Stimulated activated CD8-positive, alpha-beta memory T cell treated with anti-CD3 and anti-CD28 coated beads, Interleukin-4, amount 100 ng/mL, for 4 hours (primary cell): ENCODE measurements at places on chromosomes 12 and 14.

- DNase-seq = no peak
Observed at GRCh38 chr12:43665091-43665490, 93.5 kb downstream of the PUS7L start.

- DNase-seq = no peak
Observed at GRCh38 chr14:43692706-43693105, 814.4 kb downstream of the FSCB start.

- DNase-seq = no peak
Observed at GRCh38 chr12:65720136-65721130, 103.8 kb upstream of the HMGA2 start.

DNA sequence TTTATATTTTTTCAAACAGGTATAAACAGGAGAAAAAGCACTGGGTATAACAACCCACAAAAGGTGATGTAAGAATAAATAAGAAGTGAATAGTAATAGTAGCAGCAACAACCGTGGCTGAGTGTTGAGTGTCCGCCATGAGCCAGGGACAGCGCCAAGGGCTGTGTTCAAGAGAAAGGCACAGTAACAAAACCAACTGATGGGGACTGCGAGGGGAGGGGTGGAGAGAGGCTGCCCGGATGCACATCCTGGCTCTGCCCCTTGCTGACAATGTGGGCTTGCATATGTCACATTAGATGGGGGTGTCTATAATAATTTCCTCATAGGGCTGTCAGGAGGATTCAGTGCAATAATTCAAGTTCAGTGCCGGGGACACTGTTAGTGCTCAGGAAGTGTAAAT, 912.4 kb downstream of the VRK1 start:
- DNase-seq = no peak

DNA sequence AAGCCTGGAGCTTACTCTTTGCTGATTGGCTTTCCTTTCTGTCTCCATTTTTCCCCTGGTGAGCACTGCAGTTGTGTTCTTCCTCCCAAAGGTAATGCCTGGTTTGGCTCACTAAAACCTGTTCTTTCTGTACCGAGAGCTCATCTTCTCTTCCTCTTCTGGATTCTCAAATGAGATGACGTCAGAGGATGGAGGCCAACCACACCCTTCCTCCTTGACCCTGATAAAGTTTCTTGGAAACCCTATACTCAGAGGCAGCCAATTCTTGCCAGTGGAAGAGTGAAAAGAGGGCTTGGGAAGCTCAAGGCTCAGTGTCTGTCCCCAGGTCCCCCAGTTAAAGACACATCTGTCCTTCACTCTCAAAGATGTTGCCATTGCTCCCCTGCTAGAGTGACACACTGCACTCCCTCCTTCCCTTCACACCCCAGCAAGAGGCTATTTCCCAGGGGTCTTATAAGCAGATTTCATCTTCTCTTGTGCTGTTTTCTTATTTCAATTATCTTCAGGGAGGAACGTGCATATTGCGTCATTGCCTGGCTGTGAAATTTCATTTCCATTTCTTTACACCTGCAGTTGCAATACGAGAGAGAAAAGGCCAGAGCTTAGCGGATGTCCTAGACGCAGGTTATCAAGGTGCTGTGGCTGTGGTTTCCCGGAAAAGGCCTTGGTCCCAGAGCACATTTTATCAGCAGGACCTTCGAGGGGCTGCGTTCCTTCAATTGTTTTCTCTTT, 27.3 kb downstream of the NTF3 start:
- DNase-seq = no peak

GRCh38 chr14:35362450-35362849, 42.1 kb downstream of the NFKBIA start:
- DNase-seq = no peak

GRCh38 chr12:77372026-77372425, 306.7 kb upstream of the E2F7 start:
- no peak for DNase-seq

- no peak for DNase-seq
Observed at GRCh38 chr12:25623816-25624215, 70.7 kb upstream of the LMNTD1 start.

- no peak for DNase-seq
Observed at GRCh38 chr12:70317781-70318180, 48.3 kb upstream of the KCNMB4 start.

DNA sequence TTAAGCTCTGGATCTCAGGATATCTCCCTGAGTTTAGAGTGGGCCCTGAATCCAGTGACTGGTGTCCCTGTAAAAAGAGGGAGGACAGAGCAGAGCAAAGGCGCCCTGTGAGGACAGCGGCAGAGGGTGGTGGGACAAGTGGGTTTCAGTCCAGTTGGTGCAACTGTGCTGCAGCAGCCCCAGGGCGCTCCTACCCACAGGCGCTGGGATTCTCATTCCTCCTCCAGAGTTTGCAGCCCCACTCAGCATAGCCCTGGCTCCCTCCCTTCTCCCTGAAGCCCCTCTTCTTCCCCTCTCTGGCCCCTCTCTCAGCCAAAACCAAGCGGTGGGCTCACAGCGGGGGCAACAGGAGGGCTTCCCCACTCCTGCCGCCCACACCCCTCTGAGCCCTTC, 1.6 kb downstream of the TMEM179 start:
- no peak for DNase-seq

GRCh38 chr12:117019866-117020265, 79.3 kb downstream of the TESC start:
- no peak for DNase-seq

DNA sequence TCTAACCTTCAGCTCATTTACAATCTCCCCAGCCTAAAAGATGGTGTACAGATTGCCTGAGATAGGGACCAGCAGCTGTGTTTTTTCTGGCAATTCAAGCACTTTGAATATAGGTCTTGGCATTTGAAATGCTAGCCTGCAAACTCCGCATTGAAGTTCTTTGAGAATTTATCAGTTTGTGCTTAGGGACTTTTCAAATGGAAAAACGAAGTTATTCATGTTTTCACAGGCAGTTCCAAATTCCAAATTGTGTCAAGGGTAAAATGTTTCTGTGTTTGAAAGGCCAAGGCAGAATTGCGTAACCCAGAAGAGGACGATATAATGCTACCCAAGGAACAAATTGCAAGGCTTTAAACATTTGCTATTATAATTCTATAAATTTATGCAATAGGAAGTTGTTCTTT, 168.9 kb upstream of the RASSF8 start:
- DNase-seq = no peak

GRCh38 chr12:101620762-101621133, 26.0 kb downstream of the MYBPC1 start:
- no peak for DNase-seq

- DNase-seq = no peak
Observed at GRCh38 chr12:32611986-32612385, 67.1 kb upstream of the DNM1L start.

DNA sequence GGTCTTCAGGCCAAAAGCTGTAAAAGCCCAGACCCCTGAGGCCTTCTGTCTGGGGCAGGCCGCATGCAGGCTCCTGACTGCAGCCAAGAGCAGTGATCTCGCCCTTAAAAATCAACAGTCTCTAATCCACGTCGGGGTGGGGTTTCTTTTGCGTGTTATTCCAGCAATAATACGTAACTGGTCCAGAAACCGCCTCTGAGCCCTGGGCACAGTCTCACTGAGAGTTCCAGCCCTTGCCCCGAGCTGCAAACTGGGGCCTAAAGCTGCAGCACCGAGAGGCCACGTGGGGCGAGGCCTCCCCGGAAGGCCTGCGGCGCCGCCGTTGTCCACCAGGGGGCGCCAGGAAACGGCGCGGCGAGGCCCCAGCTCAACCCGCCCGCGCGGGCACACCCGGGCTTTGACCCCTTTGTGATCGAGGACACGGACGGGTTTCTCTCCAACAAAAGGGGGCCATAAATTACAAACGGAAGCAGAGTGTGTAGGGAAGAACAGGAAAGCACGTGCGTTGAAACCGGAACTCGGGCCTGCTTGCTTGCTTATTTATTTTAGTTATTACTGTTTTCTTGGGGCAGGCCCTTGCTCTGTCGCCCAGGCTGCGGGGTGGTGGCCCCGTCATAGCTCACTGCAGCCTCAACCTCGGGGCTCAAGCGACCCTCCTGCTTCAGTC, 87.2 kb downstream of the NINJ2 start:
- DNase-seq = peak; percentile 57

- DNase-seq = no peak
Observed at GRCh38 chr14:104253223-104253822, 114.9 kb downstream of the KIF26A start.

DNA sequence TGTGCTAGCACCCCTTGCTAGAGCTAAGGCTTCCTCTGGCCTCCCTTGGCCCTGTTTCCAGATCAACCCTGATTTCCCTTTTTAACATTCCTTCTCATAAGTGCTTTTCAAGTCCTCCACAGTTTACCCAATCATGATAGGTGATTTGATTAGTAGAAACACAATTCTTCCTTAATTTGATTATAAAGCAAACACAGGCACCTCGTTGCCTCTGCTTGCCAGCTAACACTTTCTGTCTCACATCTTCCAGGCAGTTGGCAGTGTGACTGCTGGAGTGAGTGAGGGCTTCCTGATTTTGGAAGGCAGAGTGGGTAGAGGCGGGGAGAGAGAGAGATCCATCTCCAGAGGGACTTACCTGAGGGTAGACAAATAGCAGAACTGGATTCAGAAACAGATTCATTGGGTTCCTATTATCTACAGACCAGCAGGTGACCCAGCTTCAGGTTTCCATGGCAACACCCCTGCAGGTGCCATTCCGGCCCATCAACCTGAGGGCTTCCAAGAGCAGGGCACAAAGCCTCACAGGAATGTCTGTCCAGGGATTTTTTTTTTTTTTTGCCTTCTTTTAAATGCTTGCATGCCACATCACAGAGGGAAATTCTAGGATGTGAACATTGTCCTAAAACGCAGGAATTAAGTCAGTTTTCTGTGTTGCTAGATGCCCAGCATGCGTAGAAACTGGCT, 77.7 kb downstream of the PLXNC1 start:
- DNase-seq = no peak

DNA sequence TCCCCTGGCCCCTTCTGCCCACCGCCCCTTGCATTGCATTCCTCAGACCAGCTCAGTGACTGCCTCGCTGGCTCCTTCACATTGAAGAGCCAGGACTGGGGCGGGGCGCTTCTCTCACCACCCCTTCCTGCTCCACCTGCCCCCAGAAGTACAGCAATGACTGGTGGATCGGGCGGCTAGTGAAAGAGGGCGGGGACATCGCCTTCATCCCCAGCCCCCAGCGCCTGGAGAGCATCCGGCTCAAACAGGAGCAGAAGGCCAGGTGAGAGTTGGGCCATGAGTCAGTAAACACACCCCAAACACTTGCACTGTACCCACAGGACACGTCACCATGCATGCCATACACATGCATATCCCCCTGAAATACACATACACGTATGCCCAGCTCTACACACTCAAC, 5.8 kb downstream of the CACNB3 start:
- DNase-seq = no peak

- no peak for DNase-seq
Observed at GRCh38 chr12:17579205-17580026, 510.6 kb downstream of the RERGL start.

GRCh38 chr12:68497107-68497506, 113.6 kb upstream of the RAP1B start:
- DNase-seq = no peak

DNA sequence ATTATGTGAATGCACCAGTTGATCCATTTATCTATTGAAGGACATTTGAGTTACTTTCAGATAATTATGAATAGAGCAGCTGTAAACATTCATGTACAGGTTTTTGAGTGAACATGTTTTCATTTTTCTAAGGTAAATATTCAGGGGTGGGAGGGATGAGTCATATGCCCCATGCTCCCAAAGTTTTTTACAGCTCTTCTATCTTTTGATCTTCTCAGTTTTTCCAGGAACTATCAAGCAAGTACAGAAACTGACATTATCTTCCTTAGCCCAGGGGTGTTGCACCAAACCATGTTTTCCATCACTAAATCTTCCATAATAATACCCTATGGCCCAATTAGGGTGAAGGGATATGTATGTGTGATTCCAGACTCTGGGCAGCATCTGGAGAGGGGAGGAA, 384.5 kb downstream of the EMP1 start:
- DNase-seq = no peak

GRCh38 chr14:78605897-78606500, 435.8 kb downstream of the NRXN3 start:
- no peak for DNase-seq

- no peak for DNase-seq
Observed at GRCh38 chr12:67937822-67938221, 51.4 kb upstream of the IFNG-AS1 start.

GRCh38 chr12:92863251-92863650, 65.8 kb downstream of the EEA1 start:
- DNase-seq = no peak

GRCh38 chr12:2485681-2486080, 309.1 kb upstream of the FKBP4 start:
- no peak for DNase-seq

DNA sequence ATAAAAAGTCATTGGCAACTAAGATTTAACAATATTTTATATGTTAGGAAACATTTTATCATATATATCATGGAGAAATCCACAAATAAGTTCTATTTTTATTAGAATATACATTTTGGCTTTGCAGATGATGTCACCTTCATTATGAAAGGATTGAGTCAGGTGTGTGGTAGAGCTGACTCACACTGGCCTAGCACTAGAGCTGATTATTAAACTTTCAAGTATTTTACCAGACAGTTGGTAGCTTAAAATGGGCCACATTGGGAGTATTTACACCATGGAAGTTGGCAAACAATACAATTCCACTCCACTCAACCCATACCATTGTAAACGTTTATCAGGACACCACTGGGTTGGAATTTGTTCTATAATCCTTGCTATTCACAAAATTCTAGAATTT, 1036.6 kb downstream of the TRHDE start:
- no peak for DNase-seq

DNA sequence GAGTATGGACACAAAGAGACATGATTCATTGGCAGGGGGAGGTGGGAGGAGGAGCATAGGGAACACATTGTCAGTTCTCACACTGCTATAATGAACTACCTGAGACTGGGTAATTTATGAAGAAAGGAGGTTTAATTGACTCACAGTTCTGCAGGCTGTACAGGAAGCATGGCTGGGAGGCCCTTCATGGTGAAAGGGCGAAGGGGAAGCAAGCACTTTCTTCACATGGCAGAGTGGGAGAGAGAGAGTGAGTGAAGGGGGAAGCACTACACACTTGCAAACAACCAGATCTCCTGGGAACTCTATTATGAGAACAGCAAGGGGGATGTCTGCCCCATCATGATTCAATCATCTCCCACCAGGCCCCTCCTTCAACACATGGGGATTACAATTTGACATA, 391.8 kb downstream of the BMP4 start:
- no peak for DNase-seq

GRCh38 chr14:38202444-38203191, 5.1 kb upstream of the SSTR1 start:
- no peak for DNase-seq

- no peak for DNase-seq
Observed at GRCh38 chr14:51844081-51844881, 16.1 kb upstream of the GNG2 start.

- no peak for DNase-seq
Observed at GRCh38 chr14:104734991-104735779, 11.2 kb downstream of the ADSS1 start.

- no peak for DNase-seq
Observed at GRCh38 chr12:104294927-104295668, 8.4 kb upstream of the EID3 start.

- DNase-seq = no peak
Observed at GRCh38 chr12:29309320-29309902, 71.6 kb downstream of the ERGIC2 start.

- no peak for DNase-seq
Observed at GRCh38 chr12:119327471-119327870, 7.1 kb upstream of the CCDC60 start.

GRCh38 chr14:35553808-35554207, 19.8 kb downstream of the INSM2 start:
- no peak for DNase-seq
